Activated CD4-positive, alpha-beta T cell treated with anti-CD3 and anti-CD28 coated beads, Interleukin-10, Interleukin-2, amounts not matched to agents 100 ng/mL and 50 ng/mL, durations not matched to agents 16 hours and 8 hours (primary cell): ENCODE measurements at places on chromosomes 11 and 22.

GRCh38 chr11:65961267-65962140 is at the start of gene SART1:
SART1 (plus strand) TSS chr11:65961734; CDS start chr11:65961781, 47 bp downstream.
- peak; percentile 99 for DNase-seq

GRCh38 chr22:50201191-50202129 is 649 bp downstream of the SELENOO start:
- DNase-seq: no peak

DNA sequence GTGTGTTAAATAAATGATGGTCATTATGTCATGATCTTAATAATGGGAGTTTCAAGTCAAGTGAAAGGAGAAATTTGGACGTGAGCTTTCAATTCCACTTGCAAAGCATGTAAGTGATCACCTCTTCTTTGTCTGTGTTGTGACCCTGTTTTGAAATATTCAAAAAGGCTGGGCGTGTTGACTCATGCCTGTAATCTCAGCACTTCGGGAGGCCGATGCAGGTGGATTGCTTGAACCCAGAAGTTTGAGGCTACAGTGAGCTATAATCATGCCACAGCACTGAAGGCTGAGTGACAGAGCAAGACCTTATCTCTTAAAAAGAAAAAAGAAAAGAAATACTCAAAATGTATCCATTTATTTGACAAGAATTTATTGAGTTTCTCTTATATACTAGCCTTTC is 32.9 kb upstream of the EED start:
- peak; percentile 64 for DNase-seq

DNA sequence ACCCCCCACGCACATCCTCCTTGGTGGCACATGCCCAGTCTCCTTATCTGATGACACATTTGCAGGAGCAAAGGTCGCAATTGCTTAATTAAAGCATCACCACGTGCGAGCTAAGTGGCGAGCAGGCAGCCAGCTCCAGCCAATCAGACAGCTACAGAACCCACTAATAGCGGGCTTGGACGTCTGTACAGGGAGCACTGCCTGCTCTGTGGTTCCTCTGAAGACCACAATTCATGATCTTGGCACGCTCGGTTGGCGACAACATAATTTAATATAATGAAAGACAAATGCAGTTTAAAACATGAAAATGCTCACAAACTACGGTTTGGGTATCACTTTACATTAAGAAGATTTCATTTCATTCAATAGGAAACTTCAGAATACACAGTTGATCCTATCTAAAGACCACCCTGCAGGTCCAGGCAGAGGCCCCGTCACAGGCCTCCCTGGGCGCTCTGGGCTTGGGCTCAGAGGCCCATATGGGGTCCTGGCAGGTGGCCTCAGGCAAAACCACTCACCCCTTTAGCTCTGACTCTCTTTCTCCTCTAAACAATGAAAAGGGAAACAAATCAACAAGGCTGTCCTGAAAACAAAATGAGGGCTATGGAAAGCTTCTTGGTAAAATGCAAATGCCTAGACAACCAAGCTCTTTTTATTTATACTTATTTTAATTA is 10.4 kb downstream of the PACSIN2 start:
- peak; percentile 31 for DNase-seq

DNA sequence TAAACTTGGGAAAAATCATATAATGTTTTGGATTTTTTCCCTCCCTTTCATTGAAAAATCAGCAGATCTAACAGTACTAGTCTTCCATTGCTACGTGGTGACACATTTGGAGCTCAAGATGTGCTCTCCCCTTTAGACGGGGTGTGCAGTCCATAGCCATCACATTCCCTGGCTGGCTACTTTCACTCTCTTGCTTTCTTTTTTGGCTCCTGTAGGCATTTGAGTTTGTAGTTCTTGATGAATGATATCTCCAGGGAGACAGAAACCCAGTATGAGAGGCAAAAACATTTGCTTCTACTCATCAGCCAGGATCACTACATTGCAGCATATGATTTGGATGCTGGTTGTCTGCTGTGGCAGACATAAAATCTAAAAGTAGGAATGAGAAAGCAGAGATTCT is 12.1 kb downstream of the CCDC81 start:
- no peak for DNase-seq

DNA sequence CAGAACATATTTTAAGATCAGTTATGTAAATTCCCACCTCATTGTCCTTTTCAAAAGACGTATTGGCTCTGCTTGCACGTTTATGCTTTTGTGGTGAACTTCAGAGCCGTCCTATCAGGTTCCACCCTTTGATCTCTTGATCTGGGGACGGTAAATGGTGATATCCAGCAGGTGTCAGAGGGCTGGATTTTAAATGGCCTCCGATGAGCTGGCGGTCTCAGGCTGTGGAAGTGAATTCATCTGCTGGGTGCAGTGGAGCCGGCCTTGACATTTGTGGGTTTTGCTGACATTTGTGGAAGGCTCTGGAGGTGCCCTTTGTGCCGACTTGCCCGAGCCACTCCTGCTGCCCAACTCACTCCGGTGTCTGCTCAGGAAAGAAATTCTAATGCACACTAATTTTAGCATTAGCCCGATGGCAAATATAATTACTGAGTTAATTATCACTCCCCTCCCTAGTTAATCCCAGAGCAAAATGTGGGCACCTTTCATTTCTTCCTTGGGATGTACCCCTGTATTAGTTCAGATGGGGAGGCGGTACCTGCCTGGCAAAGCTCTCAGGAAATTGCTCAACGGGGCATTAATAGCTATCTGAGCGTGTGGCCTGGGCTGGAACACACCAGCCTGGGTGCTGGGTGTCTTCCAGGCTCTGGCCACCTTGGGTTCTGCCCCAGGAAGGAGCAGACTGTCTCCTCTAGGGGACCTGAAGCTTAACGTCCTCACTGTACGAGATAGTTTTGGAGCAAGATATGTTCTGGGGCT is 9.1 kb downstream of the LRP5 start:
- DNase-seq: no peak

DNA sequence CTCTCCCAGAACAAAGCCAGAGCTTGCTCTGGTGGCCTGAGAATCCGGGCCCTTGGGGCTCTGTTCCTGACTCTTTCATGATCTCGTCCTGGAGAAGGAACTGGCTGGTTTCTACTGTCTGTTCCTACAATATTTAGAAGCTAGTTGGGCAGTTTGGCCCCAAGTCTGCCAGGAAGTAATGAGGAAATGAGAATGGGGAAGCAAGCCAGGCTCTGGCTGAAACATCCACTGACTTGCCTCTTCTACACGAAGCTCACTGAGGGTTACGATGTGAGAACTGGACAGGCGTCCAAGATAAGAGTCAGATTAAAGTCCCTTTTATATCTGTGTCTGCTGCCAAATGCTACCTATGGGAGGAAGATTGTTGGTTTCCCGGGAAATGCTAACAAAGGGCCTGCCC is 110.0 kb upstream of the KIRREL3 start:
- no peak for DNase-seq

DNA sequence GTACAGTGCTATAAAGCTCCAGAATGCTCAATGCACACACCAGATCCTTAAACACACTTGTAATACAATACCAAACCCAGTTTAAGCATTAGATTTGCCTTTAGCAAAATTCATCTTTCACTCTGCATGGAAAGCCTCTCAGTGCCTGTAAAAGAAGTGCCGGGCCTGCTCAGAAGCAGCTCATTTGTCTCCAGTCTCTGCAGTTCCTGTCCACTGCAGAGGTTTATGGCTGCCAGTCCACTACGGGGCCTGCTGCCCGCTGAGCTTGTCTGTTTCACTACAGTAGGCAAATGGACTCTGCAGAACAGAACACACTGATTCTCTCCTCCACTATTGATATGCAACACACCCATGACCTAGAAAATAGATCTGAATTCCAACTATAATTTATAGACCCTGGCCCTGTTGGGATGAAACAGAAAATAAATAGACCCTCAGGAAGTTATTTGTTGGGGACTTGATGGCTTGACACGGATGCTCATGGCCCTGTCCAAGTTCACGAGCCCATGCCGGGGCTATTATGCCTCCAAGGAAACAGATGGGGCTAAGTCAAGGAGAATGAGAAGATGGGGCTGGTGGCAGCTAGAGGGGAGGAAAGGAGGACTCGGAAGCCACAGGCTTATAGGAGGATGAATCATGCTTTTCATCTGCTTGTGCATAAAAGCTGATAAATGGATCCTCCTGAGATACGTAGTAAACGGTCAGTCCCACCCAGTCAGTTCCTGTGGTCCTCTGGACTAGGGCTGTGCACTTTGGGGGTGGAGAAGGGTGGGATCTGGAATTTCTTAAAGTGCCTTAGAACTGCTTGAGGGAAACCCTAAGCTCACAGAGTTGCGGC is 416.8 kb upstream of the TENM4 start:
- no peak for DNase-seq
